HEK293T (cell line): ENCODE measurements at places on chromosomes 2 and 18.

DNA sequence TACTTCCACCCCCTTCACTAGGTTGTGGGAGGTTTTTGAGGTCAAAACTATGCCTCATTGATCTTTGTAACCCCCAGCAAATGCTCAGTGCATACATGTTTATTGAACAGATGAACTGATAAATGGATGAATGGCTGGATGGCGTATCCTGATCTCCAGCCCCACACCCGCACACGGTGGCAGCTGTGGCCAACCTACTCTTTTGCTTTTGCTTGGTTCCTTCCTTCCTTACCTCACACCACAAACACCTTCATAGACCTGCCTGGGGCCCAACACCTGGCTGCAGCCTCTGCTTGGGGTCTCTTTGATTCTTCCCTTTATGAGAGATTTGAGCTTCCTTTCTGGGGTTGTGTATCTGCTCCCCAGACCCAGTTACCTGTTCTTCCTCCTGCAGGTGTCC is 25.9 kb downstream of the SPP2 start:
- DNase-seq, result no peak

- no peak for DNase-seq
Measured at GRCh38 chr2:26767129-26767528, 3.0 kb downstream of the SLC35F6 start.

DNA sequence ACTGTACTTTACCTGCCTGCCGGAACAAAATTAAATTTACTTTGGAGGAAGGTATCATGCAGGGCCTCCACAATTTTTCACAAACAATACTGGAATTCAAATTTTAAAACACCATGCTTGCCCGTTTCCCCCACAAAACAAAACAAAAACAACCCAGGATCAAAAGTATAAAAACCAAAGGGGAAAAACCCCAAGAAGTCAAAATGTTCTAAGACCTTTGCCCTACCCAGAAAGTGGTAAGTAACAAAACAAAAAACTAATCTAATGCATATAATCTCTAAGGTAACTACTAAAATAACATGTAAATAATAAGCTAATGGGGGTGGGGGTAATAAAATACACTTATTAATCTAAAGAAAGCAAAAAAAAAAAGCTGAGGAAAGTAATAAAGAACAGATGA is 60.5 kb downstream of the CUL3 start:
- no peak for DNase-seq

GRCh38 chr2:165691615-165692014 is 102.4 kb downstream of the GALNT3 start:
- peak; percentile 21 for DNase-seq

- DNase-seq, result no peak
Measured at GRCh38 chr18:71995904-71996465, 548.2 kb downstream of the CBLN2 start.

- DNase-seq, result no peak
Measured at GRCh38 chr2:101986376-101986775, 5.4 kb upstream of the IL1R2 start.

- no peak for DNase-seq
Measured at GRCh38 chr2:199975273-199975895, 20.0 kb downstream of the MAIP1 start.

DNA sequence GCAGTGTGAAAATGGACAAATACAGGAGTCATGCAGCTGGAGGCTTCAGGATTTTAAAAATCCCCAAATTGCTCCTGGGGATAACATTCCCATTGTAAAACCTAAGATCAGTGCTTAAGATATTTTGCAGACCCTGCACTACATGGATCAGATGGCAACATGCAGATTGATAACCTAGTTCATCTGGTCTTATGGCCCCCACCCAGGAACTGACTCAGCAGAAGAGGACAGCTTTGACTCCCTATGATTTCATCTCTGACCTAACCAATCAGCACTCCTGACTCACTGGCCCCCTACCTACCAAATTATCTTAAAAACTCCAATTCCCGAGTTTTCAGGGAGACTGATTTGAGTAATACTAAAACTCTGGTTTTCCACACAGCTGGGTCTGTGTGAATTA is 20.0 kb downstream of the SRBD1 start:
- no peak for DNase-seq

DNA sequence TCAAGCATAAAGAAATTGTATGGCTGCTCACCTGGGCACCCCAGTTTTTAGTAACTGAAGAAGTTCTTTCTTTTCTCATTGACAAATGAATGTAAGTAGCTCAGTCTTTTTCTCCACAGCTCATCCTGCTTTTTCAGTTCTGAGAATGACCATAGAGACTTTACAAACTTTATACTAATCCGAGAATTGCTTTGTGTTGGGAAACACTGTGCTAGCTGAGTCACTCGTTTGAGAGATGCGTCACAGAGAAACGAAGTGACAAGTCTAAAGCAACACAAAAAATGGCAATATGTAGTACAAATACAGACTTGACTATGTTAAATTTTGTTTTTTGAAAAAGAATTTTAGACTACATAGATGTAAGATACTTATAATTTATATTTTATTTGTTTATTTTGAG is 9.0 kb downstream of the LRRTM4 start:
- no peak for DNase-seq

DNA sequence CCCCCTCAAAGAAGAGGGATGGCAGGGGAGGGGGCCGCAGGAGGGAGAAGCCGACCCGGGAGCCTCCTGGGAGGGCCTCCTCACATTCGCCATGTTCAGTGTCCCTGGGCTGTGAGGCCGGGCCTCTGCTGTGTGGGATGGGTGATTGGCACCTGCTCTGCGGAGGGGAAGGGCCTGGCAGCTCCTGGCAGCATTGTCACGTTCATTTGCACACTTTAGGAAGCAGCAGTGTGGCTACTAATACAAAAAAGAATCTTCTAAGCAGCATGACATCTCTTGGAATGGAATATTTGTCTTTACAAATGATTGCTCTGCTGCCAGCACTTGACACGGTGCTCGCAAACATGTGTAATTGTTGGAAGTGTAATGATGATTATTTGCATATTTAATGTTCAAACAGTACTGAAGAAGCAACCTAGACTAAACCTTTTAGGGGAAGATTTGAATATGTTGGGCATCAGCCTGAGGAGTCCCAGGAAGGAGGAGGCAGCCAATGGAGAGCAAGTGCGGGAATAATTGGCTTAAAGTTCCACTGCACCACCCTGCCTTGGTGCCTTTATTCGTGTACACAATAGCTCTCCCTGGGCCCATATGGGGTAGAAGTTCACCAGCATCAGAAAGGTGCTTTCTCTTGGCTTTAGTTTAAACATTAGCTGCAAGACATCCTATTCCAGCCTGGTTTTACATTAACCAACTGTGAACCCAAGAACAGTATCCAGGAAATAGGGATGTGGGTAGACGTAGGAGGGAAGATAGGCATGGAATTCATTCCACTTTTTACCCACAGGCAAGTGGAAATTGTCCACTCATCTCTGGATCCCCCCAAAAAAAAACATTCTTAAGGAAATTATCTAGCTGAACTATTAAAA is 404.9 kb downstream of the TMEM182 start:
- no peak for DNase-seq

DNA sequence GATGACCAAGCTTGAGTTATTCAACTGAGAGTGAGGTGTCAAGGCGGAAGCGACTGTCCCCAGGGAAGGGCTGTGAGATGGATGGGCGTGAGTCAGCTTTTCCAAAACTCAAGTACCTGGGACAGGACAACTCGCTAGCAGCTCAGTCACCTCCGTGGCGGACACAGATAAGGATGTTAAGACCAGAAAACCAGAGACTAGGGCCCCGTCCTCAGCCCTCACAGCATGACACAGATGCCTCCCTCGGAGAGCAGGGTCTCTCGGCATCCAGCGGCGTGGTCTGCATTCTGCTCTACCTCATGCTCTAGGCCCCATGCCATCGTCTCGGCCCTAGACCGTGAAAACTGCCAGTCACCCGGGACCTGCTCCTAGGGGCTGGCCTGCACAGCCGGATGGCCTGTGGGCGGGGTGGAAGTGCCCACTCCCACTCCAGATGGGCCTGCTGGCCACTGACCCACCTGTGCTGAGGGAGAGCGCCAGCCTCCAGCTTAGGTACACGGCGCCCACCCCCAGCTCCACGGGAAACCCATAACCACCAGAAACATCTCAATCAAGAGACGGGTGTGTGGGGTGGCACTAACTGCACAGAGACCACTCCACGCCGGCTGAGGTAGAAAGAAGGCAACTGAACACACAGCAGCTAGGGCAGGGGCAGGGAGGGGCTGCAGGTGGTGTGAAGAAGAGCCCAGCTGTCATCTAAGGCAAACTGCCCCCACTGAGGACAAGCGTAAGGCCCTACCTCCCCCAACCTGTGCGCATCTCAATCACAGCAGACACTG is 39.8 kb downstream of the ANO7 start:
- DNase-seq, result no peak

GRCh38 chr18:31585991-31586390 is 5.7 kb upstream of the TTR start:
- DNase-seq, result no peak

DNA sequence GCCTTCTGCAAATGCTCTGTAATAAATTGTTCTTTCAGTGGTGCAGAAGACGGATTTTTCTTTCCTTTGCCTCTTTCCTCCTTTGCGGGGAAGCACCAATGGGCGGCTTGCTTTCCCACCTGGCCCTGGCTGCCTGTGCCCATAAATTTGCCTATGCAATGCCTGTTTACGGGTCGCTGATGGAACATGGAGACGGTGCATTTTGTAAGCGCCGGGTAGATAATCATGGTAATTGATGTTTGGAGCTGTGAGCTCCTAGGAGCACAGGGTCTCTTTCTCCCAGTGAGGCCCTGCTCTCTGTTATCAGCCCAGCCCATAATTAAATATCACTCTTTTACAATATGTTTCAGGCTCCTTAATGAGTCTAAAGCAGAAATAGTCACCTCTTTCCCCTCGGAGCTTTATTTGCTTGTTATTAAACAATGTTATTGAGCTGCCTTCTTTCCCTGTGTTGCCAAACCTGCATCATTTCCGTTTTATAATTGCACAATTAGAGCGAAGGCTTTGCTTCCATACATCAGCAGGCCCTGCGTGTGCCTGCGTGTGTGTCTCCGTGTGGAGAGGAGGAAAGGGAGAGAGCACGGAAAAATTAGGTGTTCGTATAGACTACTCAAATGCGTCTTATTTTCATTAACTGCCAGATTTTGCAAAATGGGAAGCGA is 437.4 kb upstream of the POU3F3 start:
- no peak for DNase-seq

DNA sequence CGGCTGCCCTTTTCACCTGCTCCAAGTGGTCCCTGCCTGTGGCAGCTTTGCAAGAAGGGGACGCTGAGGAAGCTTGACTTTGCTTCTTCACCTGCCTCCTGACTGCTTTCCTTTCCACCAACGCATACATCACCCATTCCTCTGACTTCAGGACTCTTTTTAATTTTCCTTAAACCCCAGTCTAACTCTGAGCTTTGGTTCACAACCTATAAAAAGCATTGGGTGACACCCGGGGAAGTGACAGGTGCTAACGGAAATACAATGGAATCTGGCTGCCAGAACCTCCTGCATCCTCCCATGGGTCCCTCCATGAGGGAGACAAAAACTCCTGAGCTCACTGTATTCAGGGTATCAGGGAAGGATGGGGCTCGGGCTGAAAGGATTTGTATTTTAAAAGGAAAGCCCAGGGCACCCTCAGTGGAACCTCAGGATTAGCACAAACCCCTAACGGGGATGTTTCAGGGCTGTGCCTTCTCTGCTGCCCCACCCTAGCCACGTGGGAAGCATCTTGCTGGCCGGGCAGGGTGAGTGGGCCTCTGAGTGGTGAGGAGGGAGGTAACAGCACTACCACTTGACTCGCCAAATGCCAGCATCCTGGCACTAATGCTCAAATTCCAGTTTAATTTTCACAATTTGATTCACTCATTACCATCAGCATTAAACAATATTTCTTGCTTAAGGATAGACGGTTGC is 284.8 kb downstream of the CELF4 start:
- no peak for DNase-seq

- no peak for DNase-seq
Measured at GRCh38 chr2:66866331-66867062, 431.6 kb downstream of the MEIS1 start.

DNA sequence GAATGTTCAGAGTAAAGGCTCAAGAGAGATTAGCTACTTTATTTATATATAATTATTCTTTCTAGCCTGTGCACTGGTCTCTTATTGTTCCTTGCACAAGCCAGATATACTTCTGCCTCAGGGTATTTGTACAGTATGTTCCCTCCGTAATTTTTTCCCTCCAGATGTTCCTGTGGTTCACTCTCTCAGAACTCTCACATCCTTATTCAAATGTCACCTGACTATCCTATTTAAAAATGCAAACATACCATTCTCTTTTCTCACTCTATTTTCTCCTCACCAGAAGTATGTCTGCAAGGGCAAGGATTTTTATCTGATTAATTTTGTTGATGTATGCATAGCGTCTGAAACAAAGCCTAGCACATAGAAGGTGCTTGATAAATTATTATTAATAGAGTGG is 64.0 kb upstream of the CERS6 start:
- DNase-seq, result no peak

- no peak for DNase-seq
Measured at GRCh38 chr2:179050755-179051154, 818 bp upstream of the CCDC141 start.

DNA sequence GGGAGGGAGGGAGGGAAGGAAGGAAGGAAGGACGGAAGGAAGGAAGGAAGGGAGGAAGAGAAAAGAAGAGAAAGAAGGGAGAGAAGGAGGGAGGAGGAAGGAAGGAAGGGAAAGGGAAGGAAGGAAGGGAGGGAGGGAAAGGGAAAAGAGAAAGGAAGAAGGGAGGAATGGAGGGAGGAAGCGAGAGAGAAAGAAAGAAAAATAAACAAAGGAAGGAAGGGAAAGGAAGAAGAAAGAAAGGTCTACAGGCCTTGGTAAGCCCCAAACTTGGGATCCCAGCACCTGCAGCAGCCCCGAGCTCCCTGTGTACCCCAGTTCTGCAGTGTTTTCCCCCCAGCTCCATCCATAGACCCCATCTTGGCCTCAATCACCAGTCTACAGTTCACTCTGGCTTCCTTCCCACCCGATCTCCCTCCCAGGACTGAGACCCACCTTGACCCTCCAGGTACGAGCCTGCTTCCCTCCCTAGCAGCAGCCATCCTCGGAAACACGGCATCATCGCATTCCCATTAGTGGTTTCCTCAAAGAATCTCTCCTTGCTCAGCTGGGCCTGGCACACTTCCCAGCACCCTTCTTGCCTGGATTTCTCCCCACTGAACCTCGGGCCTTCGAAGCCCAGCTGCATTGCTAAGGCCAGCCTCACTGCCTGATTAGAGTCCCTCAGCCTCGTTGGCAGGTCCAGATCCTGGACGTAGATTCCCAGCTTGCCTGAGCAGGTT is 46.1 kb upstream of the SH3BP4 start:
- no peak for DNase-seq

DNA sequence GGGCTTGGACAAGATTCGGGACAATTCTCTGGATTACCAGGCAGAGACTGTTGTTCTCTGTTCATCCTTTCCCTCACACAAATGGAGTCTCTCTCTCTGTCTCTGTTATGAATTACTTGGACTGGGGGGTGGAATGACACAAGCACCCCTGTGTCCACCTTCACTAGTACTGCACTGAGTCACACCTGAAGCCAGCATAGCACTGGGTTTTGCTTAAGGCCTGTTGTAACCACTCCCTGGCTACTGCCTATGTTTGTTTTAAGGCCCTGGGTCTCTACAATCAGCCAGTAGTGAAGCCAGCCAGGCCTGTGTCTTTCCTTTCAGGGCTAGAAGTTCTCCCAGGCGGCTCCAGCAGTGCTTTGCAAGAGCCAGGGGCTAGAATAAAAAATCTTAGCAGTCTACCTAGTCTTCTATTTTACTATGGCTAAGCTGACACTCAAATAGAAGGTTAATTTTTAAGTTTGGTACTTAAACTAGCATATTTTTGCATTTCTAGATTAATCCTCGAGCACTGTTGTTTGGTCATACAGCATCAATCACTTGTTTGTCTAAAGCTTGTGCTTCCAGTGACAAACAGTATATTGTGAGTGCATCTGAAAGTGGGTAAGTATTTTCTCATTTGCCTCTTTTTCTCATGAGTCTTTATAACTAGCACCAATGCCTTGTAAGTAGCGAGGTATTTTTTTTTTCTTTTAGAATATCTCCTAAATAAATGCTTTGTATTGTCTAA is 27.8 kb downstream of the WDR7 start:
- DNase-seq, result no peak
